Peyer's patch (tissue), 4 donors: ENCODE measurements at places on chromosomes 2 and 18.

DNA sequence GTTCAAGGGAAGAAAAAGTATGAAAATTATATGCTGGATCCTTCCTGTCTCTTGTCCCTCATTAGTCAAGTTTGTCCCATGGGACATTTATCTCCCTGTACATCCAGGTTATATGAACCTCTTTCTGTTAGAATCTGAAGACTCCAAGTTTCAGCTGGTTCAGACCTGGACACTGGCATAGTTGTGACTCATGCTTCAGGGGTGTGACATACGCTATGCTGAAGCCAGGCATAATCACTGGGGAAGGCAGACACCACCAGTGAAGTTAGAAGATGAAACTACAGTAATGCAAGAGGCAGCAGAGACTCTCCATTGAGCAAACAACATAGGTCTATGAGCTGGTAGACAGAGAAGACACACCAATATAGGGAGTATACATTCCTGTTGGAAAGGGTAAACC, 269.7 kb upstream of the SLC8A1 start:
- no peak for DNase-seq

DNA sequence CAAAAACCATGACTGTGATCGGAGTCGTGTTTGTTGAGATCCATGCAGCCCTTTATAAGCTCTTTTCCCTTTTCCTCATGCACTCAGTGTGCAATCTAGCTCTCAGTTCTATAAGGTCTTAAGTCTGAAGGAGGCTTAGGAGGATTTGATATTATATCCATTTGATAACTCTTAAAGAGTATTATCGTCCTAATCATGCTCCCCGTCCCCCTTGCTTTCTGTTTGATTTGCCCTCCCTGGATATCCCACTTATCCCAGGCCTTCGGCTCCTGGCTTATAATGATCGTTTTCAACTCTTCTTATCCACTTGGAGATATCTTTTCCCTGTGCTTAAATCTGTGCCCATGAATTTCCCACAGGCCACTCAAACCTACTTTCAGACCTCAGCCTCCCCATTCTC, 1917.7 kb upstream of the PIK3C3 start:
- no peak for DNase-seq

DNA sequence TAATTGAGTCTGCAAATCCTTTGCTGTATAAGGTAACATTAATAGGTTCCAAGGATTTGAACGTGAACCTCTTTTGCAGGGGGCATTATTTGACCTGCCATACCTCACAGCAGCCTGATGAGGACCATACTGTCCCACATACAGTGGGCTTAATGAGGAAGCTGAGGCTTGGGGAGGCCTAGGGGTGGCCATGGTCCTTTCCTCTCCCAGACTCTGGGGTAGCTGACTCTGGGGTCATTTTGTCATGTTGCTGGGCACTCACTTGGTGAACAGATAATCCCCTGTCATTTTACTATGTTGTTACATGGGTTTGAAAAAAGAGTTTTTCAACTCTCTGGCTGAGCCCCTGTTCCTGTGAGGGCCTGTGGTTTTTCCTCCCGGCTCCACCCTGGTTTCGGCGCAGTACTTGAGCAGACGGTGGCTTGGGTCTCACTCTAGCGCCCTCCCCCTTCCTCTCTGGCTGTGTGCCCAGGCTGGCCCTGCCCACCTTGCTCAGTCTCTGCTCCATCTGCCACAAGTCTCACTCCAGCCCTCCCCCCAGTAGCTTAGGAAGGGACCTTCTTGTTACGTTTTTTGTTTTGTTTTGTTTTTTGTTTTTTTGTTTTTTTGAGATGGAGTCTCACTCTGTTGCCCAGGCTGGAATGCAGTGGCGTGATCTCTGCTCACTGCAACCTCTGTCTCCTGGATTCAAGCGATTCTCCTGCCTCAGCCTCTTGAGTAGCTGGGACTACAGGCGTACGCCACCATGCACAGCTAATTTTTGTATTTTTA, 21.0 kb downstream of the INPP4A start:
- peak; percentile 90 for DNase-seq

GRCh38 chr18:45198526-45198925, 416.8 kb upstream of the SLC14A2 start:
- DNase-seq, result no peak

GRCh38 chr18:62682371-62682770, 33.0 kb upstream of the PHLPP1 start:
- no peak for DNase-seq

DNA sequence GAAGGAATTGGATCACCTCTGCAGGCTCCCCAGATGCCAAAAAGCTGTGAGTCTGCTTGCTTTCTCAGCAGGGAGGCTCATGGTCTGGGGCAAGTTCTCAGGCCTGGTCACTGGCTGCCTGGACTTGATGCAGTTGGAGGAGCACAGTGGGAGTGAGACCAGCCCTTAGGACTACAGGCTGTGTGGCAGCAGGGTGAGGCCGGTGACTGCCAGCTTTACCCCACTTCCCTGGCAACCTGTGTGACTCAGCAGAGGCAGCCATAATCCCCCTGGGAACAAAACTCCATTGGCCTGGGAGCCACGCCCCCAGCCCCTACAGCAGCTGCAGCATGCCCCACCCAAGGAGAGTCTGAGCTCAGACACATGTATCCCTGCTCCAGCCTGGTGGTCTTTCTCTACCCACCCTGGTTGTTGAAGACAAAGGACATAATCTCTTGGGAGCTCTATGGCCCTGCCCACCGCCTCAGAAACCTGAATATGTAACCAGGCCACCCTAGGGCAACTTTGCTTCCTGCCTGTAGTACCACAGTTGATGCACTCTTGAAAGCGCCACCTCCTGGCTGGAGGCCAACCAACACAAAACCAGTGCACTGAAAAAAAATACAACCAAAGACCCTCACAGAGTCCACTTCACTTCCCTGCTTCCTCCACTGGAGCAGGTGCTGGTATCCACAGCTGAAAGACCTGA, 106.8 kb upstream of the SPATS2L start:
- no peak for DNase-seq

- DNase-seq, result no peak
Observed at GRCh38 chr2:134919341-134920210, 954 bp downstream of the CCNT2 start.

GRCh38 chr2:85134896-85135659, 1.9 kb downstream of the TCF7L1 start:
- no peak for DNase-seq

- DNase-seq, result no peak
Observed at GRCh38 chr18:32289483-32290075, 99.7 kb downstream of the MEP1B start.
